Naive thymus-derived CD4-positive, alpha-beta T cell (primary cell): ENCODE measurements at places on chromosomes 5 and 9. TPM values are rescaled to one million over a fixed set of nuclear protein-coding genes. Genes with fewer than 3 reads are reported as not detected.

DNA sequence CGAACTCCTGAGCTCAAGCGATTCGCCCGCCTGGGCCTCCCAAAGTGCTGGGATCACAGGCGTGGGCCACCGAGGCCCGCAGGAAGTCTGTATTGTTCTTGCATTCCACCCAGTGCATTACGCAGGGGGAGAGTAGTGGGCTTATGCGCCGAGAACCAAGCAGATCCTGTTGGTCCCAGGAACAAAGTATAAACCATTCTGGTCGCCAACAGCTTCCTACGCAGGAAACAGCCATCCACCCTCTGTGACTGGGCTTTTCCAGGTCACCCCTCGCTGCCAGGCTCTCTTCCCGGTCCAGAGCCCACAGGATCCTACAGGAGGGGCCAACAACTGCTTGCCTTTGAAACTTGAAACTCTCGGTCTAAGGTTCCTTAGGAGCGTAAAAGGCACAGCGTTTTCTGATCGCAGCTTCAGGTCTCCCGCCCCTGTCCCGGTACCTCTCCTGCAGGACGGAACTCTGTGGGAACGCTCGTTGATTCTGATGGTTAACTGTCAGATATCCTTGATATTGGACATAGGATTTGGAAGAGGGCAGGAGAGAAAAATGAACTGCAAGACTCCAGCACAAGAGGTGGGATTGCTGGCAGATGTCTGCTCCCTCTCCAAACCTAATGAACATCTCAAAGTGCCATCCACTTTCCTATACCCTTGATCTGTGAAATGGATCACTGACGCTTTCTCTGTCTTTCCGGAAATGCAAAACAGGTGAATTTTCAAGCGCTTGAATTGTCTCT is 4.2 kb upstream of the ANXA2R start:
- H3K36me3 ChIP-seq = no peaks in the 10 kb centered on the region
- no peak overlapping the region for H3K27ac ChIP-seq

DNA sequence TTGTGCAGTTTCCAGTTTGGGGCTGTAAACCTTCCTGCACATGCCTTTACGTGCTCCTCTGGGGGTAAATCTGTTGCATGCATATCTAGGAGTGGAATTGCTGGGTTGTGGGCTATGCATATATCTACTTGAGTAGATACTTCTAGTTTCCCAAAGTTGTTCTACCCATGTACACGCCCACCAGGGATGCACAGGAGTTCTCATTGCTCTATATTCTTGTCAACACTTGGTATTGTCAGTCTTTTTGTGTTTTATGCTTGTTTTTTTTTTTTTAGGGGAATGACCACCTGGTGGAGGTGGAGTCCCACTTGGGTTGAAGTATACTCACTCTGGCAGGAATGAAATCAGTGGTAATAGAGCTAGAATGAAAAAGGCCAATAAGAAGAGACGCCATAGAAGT is 23.0 kb downstream of the FOXE1 start:
- H3K27ac ChIP-seq = no peak overlapping the region
- H3K4me3 ChIP-seq = no peak overlapping the region
- DNase-seq = no peak
- no peaks in the 10 kb centered on the region for H3K36me3 ChIP-seq
- H3K27me3 ChIP-seq = no peaks in the 10 kb centered on the region
- H3K4me1 ChIP-seq = no peaks in the 10 kb centered on the region

- no peak for DNase-seq
- H3K27me3 ChIP-seq = no peaks in the 10 kb centered on the region
- no peaks in the 10 kb centered on the region for H3K36me3 ChIP-seq
- H3K4me1 ChIP-seq = peaks cover 29% of the 10 kb centered on the region
These were observed 25.3 kb upstream of the ANXA2R start for GRCh38 chr5:43065387-43065947.

DNA sequence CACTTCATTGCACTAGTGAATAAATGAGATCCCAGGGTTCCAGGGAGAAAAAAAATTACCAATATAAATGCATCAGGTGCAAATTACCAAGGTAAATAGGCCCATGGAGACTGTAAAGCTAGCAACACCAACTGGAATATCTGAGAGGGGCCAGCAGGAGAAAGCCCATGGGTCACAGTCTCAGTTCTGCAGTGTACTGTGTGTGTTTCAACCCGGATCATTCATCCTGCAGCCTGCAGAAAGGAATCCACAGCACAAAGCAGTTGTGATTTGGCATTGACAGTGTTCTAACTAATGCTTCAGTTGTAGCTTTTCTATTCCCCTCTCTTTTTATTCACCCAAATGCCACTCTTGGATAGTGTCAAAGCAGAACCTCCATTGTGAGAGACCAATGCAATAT is 171.0 kb downstream of the EFNA5 start:
- no peak for DNase-seq
- H3K27me3 ChIP-seq = no peaks in the 10 kb centered on the region
- no peaks in the 10 kb centered on the region for H3K4me1 ChIP-seq

DNA sequence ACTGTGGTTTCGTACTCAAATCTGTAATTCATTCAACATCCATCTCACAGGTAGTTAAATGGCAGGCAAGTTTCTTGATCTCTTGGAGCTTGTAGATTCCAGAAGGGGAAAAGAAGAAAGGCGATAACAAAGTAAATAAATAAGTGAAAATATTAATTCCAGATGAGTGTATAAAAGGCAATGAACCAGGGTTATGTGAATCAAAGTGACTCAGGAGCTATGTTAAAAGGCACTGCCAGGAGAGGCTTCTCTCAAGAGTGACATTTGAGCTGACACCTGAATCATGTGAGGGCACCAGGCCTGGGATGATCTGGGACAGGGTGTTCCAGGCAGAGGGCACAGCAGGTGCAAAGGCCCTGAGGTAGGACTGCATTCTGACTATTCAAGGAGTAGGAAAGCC is 45.0 kb downstream of the DOCK2 start:
- H3K36me3 ChIP-seq = peaks cover 98% of the 10 kb centered on the region
- H3K4me1 ChIP-seq = no peaks in the 10 kb centered on the region
- DNase-seq = no peak
- no peaks in the 10 kb centered on the region for H3K27me3 ChIP-seq
- H3K4me3 ChIP-seq = no peak overlapping the region
- H3K27ac ChIP-seq = no peak overlapping the region

DNA sequence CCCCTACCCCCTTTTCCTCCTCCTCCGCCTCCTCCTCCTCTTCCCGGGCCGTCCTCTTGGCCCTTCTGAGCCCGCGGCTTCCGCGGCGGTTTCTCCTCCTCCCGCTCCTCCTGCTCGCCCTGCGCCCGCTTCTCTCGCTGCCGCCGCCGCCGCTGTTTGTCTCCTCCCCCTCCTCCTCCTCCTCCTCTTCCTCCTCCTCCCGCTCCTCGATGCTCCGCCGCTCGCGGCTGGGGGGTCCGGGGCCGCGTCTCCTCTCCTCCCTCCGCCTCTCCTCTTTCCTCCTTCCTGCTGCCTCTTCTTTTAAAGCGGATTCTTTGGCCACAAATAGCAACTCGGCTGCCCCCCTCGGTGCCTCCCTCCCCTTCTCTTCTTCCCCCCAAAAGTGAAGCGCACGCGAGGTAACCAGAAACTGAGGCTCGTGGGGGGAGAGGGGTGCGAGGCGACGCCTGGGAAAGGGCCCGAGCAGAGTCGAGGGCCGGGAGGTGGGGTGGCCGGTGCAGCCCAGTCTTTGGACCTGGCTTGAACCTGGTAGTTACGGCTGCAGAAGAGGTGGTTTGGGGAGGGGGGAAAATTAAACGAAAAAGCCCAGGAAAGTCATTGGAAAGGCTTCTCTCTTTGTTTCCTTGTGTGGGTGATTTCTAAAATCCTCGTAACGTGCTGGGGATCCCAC is 1058.5 kb upstream of the DMAC1 start:
- H3K4me1 ChIP-seq = no peaks in the 10 kb centered on the region
- no peaks in the 10 kb centered on the region for H3K27me3 ChIP-seq
- H3K27ac ChIP-seq = no peak overlapping the region
- no peak overlapping the region for H3K4me3 ChIP-seq
- no peaks in the 10 kb centered on the region for H3K36me3 ChIP-seq

DNA sequence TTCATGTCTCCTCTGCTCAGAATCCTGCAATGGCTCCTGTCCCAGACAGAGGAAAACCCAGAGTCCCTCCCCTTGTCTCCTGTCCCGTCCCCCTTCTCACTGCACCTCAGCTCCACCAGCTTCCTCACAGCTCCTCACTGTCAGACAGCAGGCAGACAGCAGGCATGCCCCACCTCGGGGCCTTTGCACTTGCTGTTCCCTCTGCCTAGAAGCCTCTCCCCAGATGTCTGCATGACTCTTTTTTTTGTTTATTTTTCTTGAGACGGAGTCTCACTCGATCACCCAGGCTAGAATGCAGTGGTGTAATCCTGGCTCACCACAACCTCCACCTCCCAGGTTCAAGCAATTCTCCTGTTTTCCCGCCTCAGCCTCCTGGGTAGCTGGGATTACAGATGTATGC is 8.8 kb upstream of the SLC6A7 start:
- H3K4me3 ChIP-seq = no peak overlapping the region
- no peaks in the 10 kb centered on the region for H3K27me3 ChIP-seq
- DNase-seq = no peak
- no peaks in the 10 kb centered on the region for H3K36me3 ChIP-seq
- H3K4me1 ChIP-seq = no peaks in the 10 kb centered on the region
- no peak overlapping the region for H3K27ac ChIP-seq

- H3K27me3 ChIP-seq = no peaks in the 10 kb centered on the region
- no peaks in the 10 kb centered on the region for H3K36me3 ChIP-seq
- DNase-seq = no peak
- H3K27ac ChIP-seq = no peak overlapping the region
- no peak overlapping the region for H3K4me3 ChIP-seq
These were observed 101.5 kb downstream of the KCNT1 start for GRCh38 chr9:135803441-135803840.

DNA sequence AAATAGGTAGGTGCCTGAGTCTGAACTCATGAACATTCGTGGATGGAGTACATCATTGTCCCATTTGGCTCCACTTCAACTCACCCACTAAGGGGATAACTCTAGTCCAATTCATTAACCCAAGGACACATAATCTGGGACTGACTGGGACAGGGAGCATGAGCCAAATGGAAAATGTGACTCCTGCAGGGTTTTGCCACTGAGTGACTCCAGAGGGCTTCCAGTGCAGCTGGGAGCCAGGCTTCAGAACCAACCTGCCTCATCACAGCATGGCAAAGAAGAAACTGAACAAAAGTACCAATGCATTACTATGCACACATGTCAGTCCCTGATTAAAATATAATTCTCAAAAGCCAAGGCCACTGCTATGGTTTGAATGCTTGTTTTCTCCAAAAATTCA is 159.7 kb upstream of the SNX2 start:
- H3K27me3 ChIP-seq = no peaks in the 10 kb centered on the region
- H3K27ac ChIP-seq = no peak overlapping the region
- no peaks in the 10 kb centered on the region for H3K4me1 ChIP-seq

DNA sequence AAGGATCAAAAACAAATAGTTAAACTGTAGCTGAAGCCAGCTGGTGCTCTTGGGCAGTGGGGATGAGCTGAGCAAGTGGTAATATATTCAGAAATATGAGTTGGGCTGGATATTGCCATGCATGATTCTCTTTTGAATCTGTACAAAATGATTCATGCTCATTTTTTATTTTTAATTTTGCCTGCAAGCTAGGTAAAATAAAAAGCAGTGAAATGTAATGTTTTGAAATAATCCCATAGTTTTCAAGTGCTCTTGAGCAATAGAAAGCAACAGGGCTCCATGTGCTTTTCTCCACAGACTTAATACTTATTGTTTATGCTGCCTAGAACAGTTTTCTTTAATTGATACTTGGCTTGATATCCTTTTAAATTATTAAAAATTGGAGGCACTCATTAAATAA is 489.3 kb downstream of the TLE4 start:
- H3K4me1 ChIP-seq = no peaks in the 10 kb centered on the region
- no peak overlapping the region for H3K4me3 ChIP-seq
- H3K27ac ChIP-seq = no peak overlapping the region
- no peak for DNase-seq
- H3K36me3 ChIP-seq = no peaks in the 10 kb centered on the region
- H3K27me3 ChIP-seq = no peaks in the 10 kb centered on the region

DNA sequence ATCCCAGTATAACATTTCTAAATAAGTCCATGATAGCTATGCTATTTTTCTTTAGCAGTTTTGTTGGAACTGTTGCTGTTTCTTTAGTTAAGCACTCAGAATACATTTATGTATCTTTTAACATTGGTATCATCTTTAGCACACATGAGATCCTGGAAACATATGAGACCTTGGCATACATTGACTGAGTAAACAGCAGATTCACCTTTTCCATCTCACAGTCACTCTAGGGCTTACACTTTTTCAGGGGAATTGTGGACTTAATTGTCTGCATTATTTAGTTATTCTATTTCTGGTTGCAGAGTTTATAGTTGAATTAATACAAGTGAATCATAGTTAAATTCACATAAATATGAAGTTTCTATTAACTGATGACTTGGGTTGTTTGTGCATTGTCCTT is 70.1 kb downstream of the COMMD10 start:
- no peak for DNase-seq
- H3K4me1 ChIP-seq = no peaks in the 10 kb centered on the region
- H3K27me3 ChIP-seq = no peaks in the 10 kb centered on the region
- no peaks in the 10 kb centered on the region for H3K36me3 ChIP-seq

DNA sequence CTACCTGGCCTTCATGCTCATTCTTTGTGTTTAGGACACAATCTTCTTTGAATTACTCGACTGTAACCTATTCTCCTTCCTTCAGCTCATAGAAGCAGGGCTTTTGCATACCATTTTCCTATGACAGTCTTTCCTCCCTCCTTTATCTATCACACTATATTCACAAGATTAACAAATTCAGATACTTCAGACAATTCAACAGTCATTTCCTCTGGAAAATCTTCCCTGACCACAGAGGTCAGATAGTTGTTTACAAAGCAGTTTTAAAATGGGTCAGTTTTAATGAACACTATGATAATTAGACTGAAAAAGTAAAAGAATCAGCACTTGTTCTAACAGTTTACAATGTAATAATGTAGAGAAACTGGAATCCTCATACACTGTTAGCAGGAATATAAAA is 4.3 kb downstream of the CAAP1 start:
- peaks cover 11% of the 10 kb centered on the region for H3K4me1 ChIP-seq
- H3K27me3 ChIP-seq = no peaks in the 10 kb centered on the region
- H3K27ac ChIP-seq = no peak overlapping the region

GRCh38 chr5:165143741-165144140 is 1638.3 kb downstream of the MAT2B start:
- H3K27me3 ChIP-seq = no peaks in the 10 kb centered on the region
- no peak for DNase-seq
- H3K4me3 ChIP-seq = no peak overlapping the region
- H3K36me3 ChIP-seq = no peaks in the 10 kb centered on the region

DNA sequence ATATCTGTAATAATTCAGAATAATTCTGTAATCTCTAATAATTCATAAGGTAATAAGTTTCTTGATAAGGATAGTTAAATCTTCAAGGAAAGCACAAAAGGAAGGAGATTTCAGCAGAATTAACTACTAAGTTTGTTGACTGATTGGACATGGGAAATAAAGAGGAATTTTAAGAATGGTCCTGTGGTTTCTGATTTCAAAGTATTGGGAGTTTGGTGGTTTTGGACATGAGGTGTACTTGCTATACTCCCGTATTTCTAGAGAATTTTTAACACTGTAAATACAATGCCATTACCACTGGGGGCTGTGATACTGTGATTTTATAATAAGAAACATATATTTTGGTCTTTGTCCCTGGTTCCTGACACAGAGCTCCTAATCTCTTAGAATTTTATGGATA is 123.9 kb downstream of the UNC13B start:
- no peak for DNase-seq
- no peak overlapping the region for H3K27ac ChIP-seq
- H3K27me3 ChIP-seq = no peaks in the 10 kb centered on the region
- no peak overlapping the region for H3K4me3 ChIP-seq
- no peaks in the 10 kb centered on the region for H3K36me3 ChIP-seq

Gene PCDHGB3
- polyA plus RNA-seq = not detected

Gene IGFBPL1
- polyA plus RNA-seq = not detected

Gene IFNK
- not detected for polyA plus RNA-seq

Gene FYB1
- 342 TPM for polyA plus RNA-seq

Gene CDH18
- not detected for polyA plus RNA-seq
